ENCODE measurements at places on chromosomes 13 and 19.

GRCh38 chr19:1690699-1691307 lies 38.4 kb upstream of the TCF3 start:
- DNase-seq: peak; percentile 39

GRCh38 chr13:110407531-110407930 lies 100.4 kb downstream of the COL4A2 start:
- DNase-seq: no peak

DNA sequence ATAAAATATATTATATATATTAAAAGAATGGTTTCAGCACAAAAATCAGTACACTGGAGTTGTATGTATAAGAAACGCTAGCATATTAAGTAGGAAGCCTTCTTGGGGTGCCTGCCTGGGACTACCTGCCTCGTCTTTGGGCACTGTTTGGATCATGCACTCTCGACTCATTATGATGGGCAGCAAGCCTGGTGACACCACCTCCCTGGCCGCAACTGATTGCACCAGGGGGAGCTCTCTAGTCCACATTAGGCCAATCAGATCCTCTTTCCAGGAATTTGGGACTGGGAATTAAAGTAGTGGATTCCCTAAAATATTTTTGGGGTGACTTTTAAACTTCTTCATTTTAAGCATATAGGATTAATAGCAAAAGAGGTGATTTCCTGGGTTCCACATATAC lies 56.0 kb upstream of the RGCC start:
- DNase-seq: no peak

DNA sequence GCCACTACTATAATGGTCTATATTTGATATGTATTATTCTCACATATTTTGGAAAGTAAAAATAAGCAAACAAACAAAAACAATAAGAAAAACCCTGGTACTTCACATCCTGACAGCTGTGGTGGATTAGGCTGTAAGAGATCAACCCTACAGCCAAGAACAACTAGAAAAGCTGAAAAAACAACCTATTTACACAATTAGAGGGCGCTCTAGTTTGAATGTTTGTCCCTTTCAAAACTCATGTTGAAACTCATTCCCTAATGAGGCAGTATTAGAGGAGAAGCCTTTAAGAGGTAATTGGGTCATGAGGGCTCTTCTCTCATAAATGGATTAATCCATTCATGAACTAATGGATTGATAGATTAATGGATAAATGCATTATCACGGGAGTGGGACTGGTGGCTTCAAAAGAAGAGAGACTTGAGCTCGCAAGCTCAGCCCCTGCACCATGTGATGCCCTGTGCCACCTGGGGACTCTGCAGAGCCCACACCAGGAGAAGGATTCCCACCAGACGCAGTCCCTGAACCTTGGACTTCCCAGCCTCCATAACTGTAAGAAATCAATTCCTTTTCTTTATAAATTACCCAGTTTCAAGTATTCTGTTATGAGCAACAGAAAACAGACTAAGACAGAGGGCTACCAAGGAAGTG lies 733.9 kb upstream of the ARGLU1 start:
- no peak for DNase-seq

DNA sequence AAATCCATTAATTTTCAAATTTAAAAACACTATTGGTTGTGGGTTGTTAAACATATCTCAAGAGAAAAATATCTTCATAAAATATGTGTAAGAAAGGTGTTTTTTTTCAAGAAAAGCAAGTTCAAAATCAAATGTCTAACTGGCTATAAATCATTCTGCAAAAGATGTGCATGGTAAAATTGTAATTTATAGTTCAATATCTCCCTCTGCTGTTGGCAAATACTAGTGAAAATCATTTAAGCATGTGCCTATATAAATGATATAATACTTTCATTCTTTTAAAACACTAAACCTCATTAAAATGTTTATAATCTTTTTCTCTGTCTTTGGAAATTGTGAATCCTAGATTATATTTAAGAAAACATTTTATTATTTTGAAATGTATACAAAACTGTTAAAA lies 17.2 kb upstream of the SLITRK6 start:
- DNase-seq: no peak

DNA sequence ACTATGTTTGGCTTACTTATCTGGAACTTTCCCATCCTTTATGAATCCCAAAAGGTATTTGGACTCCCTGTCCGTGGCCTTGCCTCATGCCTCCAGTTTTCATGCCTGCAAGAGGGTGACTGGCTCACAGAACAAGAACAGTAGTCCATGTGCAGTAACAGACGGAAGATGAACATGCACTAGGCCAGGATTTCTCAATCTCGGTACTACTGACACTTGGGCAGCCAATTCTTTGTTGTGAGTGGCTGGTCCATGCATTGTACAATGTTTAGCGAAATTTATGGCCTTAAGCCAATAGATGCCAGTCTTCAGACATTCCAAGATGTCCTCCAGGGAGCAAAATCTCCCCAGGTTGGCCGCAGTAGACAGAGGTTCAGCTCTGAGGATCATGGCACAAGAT lies 61.9 kb downstream of the DOCK9 start:
- no peak for DNase-seq

- DNase-seq: no peak
These were observed 74.9 kb downstream of the ALOX5AP start for GRCh38 chr13:30810261-30810701.

GRCh38 chr19:6015841-6016545 lies 38.1 kb upstream of the RANBP3 start:
- no peak for DNase-seq

DNA sequence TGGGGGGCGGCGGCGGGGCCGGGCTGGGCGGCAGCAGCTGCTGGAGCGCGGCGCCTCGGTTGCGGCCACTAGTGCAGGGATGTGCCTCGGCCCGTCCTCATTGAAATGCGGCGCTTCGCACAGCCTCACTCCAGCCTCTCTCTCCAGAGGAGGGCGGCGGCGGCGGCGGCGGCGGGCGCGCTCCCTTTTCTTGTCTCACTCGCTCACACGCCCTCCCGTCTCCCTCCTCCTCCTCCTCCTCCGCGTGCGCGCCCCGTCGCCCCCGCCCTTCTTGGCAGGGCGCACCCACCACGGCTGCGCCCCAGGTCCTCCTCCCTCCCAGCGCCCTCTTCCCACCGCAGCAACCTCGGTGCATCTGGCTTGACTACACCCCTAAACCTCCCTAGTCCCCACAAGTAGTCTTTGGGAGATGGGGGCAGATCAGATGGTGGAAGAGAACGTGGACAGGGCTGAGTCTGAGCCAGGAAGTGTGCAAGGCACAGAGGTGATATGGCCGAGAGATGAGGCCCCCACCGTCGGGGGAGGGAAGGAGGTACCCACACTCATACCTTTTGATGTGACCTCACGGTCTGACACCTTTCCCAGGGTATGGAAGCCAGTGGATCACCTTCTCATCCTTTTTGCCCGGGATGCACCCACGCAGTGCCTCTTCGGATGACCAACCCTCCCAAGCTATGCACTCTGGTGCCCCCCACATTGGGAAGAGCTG lies at the start of gene DCLK1:
Gene DCLK1, minus strand, starts transcription at position 161 of the 709 bp plus-strand sequence.
- DNase-seq: no peak

DNA sequence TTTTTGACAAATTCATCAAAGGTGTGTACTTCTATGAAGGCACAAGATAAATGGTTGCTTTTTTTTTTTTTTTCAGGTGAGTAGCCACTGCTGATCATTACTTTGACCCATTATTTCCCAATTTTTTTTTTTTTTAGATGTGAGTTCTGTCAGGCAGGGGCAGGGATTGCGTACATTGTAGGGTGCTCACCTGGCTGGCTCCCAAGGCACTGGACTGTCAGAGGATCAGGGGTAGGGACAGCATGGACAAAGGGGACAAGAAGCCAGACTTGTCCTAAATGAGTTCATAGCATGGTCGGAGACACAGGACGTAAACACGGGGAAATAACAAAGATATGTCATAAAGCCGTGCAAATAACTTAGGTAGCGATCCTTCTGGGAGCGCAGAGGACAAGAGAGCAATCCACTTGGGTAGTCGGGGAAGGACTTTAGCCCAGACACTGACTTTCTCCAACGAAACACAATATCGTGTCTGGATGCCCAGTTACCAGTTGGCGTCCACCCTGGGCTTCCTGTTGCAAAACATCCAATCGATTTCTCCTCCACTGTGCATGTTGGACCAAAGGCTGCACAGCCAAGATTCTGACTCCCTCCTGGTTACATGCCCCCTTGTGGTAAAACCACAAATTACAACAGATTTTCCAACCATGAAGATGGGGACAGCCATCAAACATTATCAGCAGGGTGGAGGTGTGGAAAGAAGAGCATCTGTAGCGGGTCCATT lies 27.5 kb upstream of the KATNAL1 start:
- no peak for DNase-seq

GRCh38 chr13:24004971-24005370 lies 107.7 kb upstream of the C1QTNF9B start:
- DNase-seq: no peak

DNA sequence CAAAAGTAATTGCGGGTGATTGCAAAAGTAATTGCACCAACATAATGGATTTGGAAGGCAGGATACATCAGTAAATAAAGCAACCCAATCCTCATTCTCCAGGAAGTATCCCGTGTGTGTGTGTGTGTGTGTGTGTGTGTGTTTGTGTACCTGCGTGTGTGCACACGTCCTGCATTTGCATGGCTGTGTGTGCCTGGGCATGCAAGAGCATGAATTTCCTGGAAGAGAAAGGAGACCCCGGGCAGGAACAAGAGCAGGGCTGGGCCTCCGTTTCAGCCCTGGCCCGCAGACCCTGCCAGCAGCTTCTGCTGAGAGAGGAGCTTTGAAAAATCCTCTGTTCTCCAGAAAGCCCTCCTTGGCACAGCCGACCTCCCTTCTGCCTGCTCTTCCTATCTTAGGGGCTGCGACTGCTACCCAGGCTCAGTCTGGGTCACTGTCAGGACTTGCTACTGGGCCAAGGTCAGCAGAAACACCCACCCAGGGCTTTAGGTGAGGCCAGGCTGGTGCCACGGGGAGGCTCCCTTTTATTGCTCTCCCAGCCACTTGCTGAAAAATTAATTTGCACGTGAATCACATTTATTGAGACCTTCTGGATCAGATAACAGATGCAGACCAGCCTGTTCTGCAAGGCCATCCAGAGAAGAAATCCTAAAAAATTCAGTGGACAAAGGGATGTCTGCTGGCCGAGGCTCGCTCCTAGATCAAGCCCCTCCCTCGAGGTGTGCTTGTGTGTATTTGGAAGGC lies 258.3 kb downstream of the ZNF536 start:
- DNase-seq: no peak

Measured in GM18507 (cell line).